ENCODE measurements at places on chromosomes 5 and 9.

GRCh38 chr9:108743901-108744371 is 111.8 kb downstream of the ACTL7B start:
- peak; percentile 71 for DNase-seq

GRCh38 chr5:122154910-122155309 is 25.6 kb downstream of the ZNF474 start:
- no peak for DNase-seq

- peak; percentile 76 for DNase-seq
These were observed 500.2 kb upstream of the ADAMTS16 start for GRCh38 chr5:4639946-4640345.

GRCh38 chr5:72566746-72567145 is 59.5 kb upstream of the ZNF366 start:
- DNase-seq, result no peak

GRCh38 chr5:58794875-58795274 is 212.0 kb downstream of the RAB3C start:
- DNase-seq, result no peak

DNA sequence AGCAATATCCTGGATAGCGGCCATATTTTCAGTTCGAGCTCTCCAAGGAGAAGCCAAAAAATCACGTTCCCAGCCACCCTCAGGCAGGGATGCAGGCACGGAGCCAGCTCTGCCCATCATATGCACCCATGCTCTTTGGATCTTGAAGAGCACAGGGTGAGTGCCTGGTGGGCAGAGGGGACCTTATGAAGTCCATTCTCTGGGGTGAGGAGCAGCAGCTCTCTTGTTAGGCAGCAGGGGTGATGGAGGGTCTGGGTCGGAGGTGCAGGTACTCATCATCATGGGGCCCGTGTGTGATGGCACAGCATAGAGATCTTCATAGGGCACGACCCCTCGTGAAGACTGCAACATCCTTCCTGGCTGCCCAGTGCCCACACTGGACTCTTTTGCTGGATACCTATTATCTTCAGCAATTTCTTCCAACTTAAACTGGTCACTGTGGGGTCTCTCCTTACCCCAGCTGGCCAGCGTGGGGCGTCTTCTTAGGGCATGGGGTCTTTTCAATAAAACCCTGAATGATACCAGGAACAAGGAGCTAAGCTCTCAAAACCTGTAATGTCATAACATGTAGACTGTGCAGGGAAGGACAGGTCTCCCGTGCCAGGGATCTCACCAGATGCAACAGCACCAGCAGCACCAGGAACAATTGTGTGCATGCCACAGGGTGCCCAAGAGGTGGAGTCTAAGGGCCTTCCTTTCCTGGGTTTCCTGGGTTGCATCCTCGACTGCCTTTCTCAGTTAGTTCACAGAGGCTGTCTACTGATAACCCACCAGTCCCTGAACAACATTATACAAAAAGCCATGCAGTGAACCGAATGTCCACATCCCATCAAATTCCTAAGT is 165.0 kb downstream of the TENT4A start:
- no peak for DNase-seq

DNA sequence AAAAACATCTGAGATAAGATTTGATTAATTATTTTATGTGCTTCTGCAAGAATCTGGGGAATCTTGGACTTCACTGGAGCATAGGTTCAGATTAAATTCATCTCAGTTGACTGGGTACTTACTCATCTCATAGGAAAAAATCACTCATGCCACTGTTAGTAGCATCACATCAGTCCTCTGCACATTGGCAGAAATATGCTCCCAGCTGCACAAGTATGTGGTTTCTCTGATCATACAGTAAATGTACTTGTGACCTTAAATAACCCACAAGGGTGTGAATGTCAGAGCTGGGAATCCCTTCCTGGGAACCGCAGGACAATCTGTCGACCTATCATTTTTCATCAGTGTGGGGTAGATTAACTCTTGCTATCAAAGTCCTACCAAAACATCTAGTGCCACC is 203.7 kb upstream of the SLC24A2 start:
- no peak for DNase-seq

GRCh38 chr5:141992349-141992963 is 20.4 kb downstream of the GNPDA1 start:
- DNase-seq, result peak; percentile 48

- DNase-seq, result no peak
These were observed 1953.8 kb downstream of the MAT2B start for GRCh38 chr5:165459232-165459631.

- DNase-seq, result no peak
These were observed 178.5 kb downstream of the GDNF start for GRCh38 chr5:37661227-37661920.

- DNase-seq, result peak; percentile 86
These were observed 1.2 kb downstream of the ARRDC3 start for GRCh38 chr5:91381774-91382359.

DNA sequence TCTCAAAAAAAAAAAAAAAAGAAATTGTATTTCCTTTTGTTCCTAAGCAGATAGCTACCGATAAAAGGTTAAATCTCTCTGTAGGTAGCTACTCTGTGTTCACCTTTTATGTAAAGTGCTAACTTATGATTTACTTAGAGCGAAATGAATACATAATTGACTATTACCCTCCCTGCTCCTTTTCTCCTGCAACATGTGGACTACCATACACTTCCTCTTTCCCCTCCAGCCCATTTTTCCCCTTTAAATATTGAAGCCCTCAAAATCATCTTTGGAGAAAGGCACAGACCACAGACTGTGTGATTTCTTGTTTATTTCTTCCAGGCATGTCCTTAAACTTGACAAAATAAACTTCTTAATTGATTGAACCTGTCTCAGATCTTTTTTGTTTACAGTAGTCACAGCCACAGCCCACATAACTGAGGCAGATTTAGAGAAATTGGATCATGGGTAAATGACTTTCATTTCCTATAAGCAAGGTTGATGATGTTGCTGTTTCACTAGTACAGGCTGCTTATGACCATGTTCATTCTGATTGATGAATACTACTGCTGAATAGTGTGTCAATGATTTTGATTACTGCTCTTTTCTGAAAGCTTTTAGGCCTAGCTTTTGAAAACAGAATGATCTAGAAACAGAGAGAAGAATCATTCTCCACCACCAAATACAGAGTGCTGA is 59.2 kb downstream of the PHAX start:
- no peak for DNase-seq

GRCh38 chr5:128844354-128844923 is 120.8 kb upstream of the SLC27A6 start:
- DNase-seq, result peak; percentile 29

GRCh38 chr5:115396688-115397087 is 100.2 kb upstream of the CCDC112 start:
- no peak for DNase-seq

DNA sequence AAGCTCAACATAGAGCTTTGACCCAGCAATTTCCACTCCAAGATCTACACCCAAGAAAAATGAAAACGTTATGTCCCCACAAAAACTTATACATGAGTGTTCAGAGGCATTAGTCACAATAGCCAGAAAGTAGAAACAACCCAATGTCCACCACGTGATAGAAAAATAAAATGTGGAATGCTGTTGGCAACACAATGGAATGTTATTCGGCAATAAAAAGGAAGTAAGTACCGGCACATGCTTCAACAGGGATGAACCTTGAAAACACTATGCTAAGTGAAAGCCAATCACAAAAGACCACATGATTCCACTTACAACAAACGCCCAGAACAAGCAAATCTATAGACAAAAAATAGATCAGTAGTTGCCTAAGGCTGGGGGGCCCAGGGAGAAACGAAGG is 6.0 kb downstream of the UBQLN1 start:
- DNase-seq, result no peak

DNA sequence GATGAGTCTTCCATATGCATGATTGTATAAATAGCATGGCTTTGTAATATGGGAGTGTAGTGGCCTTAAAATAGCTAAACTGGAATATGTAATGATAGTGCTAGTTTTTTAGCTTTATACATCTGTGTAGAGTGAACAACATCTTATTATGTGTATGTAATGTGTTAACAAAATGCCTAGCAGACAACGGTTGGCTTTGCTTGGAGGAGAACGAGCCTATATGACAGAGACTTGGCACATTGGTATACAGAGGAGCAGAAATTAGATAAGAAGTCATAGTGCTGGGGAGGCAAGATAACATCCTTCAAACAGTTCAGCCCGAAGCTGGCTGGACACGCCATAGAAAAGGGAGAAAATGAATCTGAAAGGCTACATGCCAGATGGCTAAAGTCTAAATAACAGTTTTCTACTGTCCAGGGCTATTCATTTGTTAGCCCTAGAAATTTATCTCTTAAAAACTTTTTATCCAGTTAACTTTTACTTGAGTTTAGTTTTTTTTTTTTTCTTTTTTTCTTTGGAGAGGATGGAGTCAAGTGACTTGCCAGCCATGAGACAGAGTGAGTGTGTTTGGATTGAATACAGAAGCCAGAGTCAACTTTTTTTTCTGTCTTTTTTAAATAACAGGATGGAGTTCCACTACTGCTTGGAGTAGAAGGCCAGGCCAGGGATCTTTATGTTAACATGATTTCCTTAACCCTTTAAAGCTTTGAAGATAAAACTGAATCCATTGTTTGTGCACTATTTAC is 214.4 kb upstream of the ACTBL2 start:
- no peak for DNase-seq

GRCh38 chr5:173055722-173055982 is 500 bp upstream of the CREBRF start:
- no peak for DNase-seq

DNA sequence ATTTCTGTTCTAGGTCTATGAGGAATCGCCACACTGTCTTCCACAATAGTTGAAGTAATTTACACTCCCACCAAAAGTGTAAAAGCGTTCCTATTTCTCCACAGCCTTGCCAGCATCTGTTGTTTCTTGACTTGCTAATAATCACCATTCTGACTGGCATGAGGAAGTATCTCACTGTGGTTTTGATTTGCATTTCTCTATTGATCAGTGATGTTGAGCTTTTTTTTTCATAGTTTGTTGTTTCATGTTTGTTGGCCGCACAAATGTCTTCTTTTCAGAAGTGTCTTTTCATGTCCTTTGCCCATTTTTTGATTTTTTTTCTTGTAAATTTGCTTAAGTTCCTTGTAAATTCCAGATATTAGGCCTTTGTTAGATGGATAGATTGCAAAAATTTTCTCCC is 867.1 kb downstream of the DTWD2 start:
- DNase-seq, result no peak

DNA sequence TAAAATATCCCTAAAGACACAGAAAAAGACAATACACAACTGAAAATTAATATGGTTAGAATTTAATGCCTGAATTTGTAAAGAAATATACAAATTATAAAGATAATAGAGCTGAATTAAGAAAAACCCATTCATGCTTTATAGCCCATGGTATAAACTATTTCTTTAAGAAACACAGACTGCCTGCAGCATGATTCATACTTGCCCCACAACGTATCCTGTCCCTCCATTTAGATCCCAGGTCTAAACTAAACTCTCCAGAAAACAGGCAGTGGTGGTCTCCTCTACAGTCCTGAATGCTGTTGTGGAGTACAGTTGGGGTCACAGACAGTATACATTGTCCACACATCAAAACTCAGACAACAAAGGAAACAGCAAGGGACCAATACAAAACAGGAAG is 24.8 kb downstream of the IL6ST start:
- no peak for DNase-seq

DNA sequence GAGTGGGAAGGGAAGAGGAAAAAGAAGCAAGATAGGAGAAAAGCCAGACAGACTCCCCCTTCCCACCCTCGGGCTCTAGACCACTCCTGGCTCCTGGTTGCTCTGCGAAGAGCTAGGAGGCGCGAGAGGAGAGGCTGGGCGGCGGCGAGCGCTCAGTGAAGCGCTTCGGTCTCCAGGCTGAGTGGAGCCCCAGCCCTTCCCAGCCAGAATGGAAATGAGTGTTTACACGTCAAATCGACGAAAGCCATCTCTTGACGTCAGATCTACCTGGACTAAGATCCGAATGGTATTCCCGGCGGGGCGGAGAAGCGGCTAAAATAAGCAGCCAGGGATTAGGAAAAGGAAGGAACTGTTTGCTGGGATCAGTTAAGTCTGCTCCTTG is at the start of gene PCSK1:
PCSK1 (minus strand) TSS at position 183 of the 382 bp plus-strand sequence. CDS start 206 bp downstream, outside the sequence.
- peak; percentile 92 for DNase-seq

DNA sequence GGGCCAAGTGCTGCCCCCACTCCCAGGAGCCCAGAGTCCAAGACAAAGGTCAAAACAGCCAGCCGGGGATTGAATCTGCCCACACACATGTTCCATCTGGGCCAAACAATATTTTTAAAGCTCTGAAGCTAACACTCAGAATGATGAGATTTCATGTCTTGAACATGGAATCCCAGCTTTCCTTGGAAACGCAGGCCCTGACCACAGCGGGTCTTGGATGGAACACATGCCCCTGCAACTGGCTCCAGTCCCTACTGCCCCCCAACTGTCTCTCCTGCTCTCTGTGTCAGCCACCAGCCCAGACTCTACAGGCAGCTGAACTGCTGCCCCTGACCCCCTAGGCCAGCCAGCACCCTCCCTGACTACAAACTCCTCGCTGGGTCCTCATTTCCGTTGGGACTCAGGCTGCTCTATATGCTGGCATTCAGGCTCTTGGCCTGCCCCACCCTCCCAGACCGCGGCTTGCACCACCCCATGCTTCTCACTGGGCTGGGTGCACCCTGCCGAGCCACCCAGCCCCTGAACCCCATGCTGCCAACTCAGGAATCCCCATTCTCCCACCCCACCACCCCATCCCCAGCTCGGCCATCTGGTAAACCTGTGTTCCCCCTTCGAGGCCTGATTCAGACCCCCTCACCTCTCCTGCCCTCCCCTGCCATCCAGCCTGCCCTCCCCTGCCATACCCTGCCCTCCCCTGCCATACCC is 71.7 kb downstream of the ADAMTS2 start:
- no peak for DNase-seq

GRCh38 chr9:137722481-137722880 is 103.7 kb downstream of the EHMT1 start:
- no peak for DNase-seq

DNA sequence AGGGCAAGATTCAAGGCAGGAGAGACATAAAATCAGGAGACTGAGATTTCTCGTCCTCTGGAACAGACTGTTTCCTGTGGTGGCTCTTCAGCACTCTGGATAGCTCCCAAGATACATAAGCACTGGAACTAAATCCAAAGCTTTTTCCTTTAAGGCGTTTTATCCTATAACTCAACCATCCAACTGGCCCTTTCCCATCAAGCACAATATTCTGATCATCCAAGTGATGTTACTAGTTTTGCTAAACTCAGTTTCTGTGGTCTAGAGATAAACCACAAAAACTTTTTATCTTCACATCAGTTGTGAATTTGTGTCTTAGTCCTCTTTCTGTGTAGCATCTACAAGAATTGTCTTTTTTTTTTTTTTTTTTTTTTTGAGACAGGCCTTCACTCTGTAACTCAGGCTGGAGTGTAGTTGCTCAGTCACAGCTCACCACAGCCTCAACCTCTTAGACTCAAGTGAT is 299.4 kb downstream of the COX7C start:
- no peak for DNase-seq

- DNase-seq, result no peak
These were observed 23.2 kb downstream of the ZBTB34 start for GRCh38 chr9:126883636-126884035.

Measured in NCI-H748 treated with DMSO at 0.1 percent for 48 hours (cell line).